Hematopoietic multipotent progenitor cell treated with erythropoietin and hydrocortisone succinate and interleukin-3 and kit ligand, for 17 days (in vitro differentiated cells): ENCODE measurements at places on chromosomes 12 and 14.

DNA sequence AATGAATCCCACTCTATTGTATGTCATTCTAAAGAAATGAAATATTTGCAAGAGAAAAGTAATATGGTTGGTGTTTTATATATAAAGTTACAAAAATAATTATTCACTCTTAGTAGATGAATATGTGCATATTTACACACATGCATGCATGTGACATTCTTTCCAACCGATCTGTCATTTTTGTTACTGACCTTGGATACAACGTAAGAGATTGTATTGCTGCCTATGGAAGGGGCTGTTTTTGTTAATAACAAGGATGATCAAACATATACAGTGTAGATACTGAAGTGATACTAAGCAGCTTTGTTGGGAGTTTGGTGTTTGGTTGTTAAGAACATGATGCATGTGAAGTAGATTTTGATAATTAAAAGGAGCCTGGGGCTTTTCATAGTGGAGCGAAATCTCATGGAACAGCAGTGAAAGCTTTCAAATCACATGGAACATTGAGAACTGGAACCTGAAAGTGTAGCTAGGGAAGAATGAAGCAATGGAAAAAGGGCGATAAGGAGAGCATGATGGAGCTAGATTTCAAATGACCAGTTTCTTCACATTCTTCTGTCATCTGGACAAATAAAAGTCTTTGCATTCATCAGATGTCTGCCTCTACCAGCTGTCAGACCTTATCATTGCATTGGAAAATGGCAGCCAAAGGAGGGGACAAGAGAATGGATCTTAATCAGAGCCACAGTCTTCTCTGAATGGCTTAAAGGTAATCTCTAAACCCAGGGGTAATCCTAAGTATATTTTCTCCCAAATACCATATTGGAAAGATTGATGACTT is 10.0 kb downstream of the BORCS5 start:
- no peak for DNase-seq

DNA sequence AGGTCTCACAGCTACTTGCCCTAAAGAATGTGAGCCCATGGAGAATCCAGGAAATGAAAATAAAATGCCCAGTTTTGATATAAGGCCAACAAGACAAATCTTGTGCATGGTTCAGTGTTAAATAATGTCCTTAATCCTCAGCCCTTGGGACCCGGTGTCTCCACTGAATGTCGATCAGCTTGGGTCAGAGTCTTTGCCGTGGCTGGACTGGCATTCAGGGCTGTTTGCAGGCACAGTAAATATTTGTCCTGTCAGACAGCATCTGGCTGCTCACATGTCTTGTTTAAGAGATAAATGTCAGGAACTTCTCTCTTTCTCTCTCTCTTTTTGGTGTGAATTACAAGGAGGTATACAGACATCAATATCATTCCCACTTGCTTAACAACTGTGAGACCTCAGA is 452.5 kb downstream of the FUT8 start:
- DNase-seq, result no peak

- no peak for DNase-seq
Measured at GRCh38 chr12:39145175-39145999, 240.0 kb upstream of the CPNE8 start.

DNA sequence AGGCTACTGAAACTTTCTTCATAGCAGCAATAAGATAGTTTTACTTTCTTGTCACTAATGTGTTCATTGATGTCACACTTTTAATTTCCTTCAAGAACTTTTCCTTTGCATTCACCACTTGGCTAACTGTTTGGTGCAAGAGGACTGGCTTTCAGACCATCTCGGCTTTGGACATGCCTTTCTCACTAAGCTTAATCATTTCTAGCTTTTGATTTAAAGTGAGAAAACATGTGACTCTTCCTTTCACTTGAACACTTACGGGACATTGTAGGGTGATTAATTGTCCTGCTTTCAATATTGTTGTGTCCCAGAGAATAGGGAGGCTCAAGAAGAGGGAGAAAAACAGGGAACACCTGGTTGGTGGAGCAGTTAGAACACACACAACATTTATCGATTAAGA is 41.9 kb downstream of the IFNG start:
- no peak for DNase-seq

DNA sequence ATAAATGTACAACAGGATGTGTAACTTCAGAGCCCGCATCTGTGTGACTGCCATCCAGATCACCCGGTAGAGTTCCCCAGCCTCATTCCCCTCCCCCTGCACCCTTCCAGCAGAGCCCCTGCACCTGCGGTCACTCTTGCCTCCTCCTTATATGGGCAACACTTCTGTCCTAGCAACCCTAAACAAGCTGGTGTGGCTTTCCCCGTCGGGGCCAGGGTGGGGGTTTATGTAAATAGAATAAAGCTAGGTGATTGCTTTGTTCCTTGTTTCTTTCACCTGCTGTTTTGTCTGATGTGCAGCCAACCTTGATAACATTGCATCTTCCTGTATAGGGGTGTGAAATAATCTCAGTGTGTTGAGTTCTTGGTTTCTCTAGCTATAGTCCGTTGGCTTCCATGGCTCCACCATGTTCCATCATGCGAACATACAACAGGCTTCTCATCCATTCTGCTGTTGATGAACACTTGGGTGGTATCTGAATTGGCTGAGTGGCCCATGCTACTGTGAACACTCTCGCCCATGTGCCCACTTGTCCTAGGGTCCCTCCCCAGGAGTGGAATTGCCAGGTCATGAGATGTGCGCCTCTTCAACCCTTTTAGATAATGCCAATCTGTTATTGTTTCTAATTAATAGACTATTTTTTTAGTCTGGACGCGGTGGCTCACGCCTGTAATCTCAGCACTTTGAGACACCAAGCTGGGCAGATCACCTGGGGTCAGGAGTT is 102.2 kb downstream of the KIF26A start:
- DNase-seq, result no peak

DNA sequence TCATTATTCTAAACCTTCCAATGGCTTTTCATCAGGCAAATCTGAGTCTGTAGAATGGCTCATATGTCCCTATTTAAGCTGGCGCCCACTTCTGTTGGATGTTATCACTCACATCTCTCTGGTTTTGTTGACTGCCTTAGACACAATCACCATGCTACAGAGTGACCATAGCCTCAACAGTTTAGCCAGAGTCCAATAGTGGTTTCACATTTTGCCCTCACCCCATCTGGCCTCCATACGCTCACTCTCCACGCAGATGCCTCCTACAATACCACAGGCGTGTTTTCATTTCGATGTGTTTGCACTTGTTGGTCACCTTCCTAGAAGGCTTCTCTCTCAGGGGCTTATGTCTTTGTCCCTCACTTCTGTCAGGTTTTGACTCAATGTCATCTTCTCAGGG is 3.4 kb downstream of the KLRB1 start:
- DNase-seq, result no peak

GRCh38 chr14:89915114-89915878 is 39.2 kb downstream of the EFCAB11 start:
- peak; percentile 68 for DNase-seq

DNA sequence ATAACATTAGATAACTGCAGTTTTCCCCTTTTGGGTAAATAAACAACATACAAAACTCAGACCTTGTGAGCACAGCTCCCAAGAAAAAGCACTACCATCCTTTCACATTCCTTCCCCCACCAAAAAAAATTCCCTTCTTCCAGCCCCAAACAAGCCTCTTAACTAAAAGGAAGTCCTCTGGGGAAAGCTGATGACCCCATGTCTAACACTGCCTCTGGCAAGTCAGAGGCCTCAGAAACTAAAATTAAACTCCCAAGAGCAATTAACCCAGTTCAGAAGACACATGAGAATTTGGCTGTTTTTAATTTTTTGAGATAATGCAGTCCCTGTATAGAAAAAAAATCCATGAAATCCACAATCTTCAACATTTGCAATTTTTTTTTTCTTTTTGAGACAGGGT is 127.7 kb downstream of the SPTSSA start:
- no peak for DNase-seq

- no peak for DNase-seq
Measured at GRCh38 chr12:49779581-49779980, 38.2 kb downstream of the TMBIM6 start.

DNA sequence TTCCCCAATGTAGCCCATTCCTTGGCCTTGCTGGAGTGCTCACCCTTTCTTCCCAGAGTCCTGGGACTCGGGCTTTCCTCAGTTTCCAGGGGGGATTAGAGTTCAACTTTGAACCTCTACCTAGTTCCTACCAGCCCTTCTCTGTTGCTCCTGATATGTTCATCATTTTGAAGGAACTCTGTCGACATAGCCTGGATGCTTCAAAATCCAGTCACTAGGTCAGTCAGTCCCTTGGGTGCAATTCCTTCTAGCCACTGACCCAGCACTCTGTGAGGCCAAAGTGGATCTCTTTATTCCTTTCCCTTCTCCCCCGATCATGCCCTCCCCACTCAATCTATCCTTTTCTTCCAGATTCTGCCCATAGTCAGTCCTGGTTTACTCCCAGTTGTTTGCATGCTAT is 72.3 kb upstream of the TMCC3 start:
- DNase-seq, result no peak

DNA sequence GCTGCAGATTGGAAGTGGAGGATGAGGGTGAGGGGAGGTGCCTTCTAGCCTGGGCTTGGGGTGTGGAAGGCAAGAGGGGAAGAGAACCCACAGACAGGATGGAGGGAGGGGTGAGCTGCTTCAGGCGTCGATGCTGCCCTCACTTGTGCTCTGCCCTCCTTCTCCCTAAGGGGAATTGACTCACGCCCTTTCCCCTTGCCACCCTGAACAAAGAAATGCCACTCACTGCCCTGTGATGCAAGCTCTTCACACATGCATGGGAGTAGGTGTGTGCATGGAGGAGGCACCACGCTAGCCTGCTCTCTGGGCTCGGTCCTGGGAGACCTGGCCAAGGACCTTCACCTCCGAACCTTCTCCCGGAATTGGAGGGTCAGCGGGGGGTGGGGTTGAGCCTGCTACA is 35.7 kb upstream of the PRMT8 start:
- no peak for DNase-seq

DNA sequence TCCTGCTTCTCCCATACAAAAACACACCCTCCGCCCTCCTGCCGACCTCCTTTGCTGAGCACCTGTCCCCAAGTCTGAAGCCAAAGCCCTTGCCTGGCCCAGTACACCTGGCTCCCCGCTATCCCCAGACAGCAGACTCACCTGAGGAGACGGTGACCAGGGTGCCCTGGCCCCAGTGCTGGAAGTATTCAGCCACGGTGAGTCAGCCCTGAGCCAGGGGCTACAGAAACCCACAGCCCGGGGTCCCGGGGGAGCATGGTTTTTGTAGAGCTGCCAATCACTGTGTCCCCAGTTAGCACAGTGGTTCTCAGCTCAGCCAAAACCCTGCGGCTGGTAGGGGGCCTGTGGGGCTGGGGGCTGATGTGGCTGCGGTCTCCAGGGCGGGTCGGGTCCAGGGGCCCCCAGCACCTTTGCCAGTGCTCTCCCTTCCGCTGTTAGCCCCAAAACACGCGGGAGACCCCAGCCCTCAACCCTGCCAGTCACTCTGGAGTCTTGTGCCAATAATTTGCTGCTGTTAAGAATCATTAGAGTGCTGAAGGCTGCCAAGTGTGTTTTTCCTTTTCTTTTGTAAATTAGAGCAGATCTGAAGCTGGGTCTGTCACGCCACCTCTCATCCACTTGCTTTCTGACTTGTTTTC is 339.0 kb downstream of the TMEM121 start:
- DNase-seq, result no peak

GRCh38 chr12:89344862-89345202 is 7.5 kb downstream of the DUSP6 start:
- DNase-seq, result no peak

- no peak for DNase-seq
Measured at GRCh38 chr12:123815968-123816367, 53.9 kb downstream of the DNAH10 start.

GRCh38 chr14:102493585-102493984 is 16.0 kb downstream of the ANKRD9 start:
- DNase-seq, result no peak

GRCh38 chr12:16604596-16605252 is 1.2 kb downstream of the LMO3 start:
- no peak for DNase-seq

GRCh38 chr12:51855586-51856428 is 7.3 kb upstream of the FIGNL2 start:
- no peak for DNase-seq

DNA sequence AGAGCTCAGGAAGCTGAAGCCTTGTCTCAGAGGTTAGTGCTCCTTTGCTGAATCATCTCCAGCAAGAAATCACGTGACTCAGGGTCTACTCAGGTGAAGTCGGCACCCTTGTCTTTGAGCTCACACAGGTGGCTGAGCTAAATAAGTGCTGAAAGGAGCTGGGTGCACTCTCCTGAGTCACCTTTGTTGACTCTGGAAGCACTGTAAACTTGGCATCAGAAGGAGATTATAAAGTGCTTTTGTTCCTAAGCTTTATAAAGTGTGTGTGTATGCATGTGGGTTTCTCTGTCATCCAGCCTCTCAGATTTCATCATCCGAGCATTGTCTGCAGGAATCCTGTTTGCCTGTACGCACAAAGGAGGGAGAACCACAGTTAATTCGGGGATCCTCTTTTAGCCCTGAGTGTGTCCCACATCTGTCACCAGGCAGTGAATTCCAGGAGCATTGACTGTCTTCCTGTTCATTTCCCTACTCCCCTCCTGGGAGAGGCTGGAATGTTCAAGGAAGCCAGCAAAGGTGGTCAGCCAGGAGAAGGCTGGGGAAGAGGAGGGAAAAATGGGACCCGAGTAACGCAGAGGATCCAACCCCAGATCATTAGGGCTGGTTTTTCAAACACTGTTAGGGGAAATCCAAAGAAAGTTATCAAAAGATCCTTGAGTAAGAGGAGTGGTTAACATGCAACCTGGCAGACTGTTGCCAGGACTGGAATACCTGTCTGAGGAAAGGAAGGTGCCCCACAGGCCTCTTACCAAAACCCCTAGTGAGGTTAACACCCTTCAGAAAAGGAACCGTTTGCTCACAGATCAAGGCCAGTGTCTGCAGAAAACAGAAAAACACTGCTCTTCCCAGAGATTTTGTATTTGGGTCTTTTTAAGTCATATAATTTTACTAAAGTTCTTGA is 157.5 kb upstream of the HIF1A start:
- DNase-seq, result no peak

- DNase-seq, result no peak
Measured at GRCh38 chr14:37546621-37547447, 48.2 kb downstream of the FOXA1 start.

- DNase-seq, result no peak
Measured at GRCh38 chr14:85124631-85125290, 405.2 kb upstream of the FLRT2 start.

DNA sequence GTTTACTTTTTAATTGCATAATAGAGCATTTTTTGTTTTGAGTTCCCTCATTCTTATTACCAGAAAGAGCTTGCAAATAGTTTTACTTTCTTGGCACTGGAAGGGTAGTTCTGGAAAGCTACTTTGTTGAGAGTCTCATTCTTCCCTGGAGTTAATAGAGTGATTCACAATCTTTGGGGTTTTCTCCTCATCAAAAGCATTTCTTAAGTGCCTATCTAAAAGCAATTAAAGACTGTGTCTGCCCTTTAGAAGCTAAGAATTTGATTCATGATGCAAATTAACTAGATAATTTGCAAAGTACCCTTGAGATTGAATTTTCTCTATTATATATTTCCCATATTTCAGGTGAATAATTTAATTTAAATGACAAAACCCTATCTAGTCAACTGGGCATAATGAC is 8.1 kb upstream of the BMAL2 start:
- no peak for DNase-seq
